ENCODE measurements at places on chromosomes 1 and 21.

DNA sequence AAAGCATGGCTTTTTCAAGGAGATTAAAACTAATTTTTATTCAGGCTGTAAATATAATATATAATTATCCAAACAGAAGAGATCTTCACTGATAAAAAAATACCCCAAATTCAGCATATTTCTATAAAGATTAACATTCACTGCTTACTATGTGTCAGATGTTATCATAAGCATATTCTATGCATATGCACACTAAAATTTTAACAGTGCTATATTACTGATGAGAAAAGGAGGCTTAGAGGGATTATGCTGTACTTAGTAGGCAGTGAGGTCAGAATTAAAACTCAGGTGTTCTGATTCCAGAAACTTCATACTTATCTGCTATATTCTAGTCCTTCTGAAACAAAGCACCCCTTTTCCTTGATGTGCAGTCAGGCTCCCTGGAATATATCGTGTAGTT is 33.8 kb upstream of the ATP6V1G3 start:
- no peak for DNase-seq

- no peak for DNase-seq
Measured at GRCh38 chr1:103911450-103911849, 161.8 kb downstream of the AMY1C start.

DNA sequence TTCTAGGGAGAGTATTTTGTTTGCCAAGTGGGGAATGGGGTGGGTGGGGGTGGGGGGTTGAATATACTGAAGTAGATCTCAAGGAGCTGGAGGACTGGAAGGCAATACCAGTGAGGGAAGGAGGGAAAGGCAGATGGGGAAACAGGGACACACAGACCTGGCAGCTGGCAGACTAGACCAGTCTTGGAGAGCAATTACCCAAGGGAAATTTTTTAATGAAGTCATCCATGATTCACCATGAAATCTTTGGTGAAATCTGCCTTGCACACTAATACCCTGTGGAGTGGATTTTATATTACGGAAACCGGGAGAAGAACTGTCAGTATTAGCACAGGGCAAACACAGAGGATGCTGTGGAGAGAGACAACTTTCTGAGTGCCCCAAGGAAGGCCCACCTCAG is 29.7 kb upstream of the MARK1 start:
- DNase-seq: no peak

DNA sequence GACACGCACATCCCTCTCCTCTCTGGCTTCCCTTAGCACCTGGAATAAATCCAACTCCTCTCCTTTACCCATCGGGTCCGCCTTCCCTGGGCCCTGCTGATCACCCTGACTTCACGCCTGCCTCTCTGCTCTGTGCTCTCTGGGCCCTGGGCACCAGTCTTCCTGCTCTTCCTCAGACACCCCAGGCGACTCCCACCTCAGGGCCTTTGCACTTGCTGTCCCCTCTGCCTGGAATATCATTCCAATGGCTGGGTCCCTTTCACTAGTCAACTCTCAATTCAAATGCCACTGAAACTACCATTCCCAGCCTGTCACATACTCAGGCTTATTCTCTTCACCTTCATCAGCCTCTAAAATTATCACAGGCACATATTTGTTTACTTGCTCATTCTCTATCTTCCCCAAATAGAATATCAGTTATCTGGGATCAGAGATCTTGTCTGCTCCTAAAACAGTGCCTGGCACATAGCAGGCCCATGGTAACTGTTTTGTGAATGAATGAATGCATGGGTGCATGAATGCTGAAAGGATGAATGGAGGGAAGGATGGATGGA is 27.2 kb upstream of the SELENON start:
- no peak for DNase-seq

- no peak for DNase-seq
Measured at GRCh38 chr21:35316933-35317332, 267.8 kb upstream of the RUNX1 start.

- DNase-seq: no peak
Measured at GRCh38 chr1:53449021-53449420, 10.2 kb upstream of the DMRTB1 start.

DNA sequence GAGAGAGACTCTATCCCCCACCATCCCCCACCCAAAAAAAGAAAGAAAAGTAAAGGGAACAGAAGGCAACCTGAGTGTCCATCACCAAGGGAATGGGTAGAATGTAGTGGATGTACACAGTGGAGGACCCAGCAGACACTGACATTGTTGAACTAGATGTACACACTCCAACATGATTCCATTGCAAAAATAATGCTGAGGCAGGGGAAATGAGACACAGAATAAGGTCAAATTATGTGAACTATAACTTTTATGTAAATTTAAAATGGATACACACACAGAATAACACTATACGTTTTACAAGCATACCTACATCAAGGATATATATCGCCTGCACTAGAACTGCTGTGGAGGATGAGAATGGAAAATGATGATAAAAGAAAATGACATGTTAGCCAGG is 34.8 kb downstream of the PTAFR start:
- DNase-seq: no peak

- DNase-seq: no peak
Measured at GRCh38 chr1:166272851-166273250, 106.0 kb upstream of the FAM78B start.

- no peak for DNase-seq
Measured at GRCh38 chr1:10208537-10208936, 1.8 kb upstream of the KIF1B start.

DNA sequence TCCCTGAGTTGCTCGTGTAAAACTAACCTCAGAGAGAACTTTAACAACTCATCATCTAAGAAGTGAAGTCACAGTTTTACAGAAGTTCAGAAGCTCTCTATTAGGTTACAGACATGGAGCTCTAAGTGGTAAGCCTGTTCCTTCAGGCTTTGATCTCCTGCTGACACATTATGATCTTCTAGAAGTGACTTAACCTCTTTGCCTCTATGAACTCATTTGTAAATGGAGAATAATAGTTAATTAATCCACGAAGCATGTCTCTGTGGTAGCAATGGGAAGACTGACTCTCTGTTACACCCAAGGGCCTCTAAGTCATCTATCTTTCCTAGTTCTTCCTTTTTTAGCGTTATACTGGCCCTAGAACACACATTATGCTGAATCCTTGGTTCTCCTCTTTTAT is 157.9 kb upstream of the NRIP1 start:
- DNase-seq: no peak

DNA sequence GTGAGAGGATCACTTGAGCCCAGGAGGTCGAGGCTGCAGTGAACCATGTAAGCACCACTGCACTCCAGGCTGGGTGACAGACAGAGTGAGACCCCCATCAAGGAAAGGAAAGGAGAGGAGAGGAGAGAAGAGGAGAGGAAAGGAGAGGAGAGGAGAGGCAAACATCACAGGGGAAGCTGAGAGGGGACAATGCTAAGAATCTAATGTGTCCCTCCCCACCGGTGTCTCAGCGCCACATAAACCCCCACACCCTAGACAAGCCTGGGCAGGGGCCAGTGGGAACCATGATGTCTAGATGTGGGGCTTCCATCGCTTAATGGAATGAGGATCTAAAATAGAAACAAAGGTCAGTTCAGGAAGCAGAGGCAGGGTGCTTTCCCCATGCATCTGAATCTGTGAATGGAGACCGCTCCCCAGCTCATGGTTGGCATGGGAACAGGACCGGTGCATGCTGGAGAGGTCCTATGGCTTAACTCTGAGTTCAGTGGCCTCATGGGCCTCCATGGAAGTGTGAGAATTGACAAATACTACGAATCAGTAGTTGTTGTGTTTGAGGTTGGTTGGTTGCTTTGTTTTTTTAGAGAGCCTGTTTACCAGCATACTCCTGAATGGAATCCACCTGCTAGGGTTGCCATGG is 16.3 kb upstream of the LAPTM5 start:
- DNase-seq: no peak

DNA sequence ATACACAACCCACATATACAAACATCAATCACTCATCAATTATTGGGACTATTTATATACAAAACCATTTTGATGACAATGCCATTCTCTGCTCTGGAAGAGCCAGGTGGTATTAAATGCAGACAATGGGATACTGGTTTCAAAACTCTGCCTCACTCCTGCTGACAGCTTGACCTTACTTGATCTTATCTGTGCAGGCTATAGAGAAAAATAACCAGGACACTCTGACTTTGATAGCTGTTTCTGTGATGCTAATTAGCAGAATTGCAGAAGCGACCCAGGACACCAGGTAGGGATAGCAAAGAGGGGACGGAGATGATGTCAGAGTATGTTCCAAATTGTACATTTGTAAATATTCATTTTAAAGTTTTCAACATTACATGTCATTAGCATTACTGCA is 89.5 kb downstream of the OLFM3 start:
- DNase-seq: no peak

DNA sequence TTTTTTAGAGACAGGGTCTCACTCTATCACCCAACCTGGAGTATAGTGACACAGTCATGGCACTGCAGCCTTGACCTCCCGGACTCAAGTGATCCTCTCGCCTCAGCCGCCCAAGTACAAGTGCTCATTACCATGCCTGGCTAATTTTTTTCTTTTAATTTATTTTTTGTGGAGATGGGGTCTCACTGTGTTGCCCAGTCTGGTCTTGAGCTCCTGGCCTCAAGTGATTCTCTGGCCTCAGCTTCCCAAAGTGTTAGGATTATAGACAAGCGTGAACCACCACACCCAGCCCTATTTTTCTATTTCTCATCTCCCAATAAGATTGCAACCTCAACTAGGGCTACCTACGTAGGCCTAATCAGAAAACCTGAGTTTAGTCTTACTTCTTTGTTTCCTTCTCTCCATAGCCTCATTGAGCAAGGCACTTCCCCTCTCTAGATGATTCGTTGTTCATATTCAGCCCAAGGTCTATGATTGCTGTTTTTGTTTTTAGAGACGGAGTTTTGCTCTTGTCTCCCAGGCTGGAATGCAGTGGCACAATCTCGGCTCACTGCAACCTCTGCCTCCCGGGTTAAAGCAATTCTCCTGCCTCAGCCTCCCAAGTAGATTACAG is 1.1 kb upstream of the KPNA6 start:
- DNase-seq: no peak

- DNase-seq: no peak
Measured at GRCh38 chr1:163477276-163477830, 155.6 kb downstream of the NUF2 start.

DNA sequence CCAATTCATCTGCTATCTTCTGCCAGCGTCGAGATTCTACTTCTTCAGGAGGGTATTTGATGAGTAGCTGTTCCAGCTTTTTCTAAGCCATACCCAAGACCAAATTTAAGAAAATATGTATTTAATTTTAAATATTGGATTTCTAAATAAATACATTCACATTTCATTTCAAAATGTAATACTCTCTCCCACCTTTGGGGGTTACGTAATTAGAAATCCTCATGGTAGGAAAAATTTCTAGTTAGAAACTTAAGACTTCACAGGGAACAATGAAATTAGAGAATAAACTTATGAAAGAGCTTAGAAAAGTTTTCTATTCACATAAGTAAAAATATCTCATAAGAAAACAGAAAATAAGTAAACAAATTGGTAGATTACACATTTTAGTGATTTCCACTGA is 102.9 kb downstream of the ZZZ3 start:
- no peak for DNase-seq

GRCh38 chr21:27314131-27314530 is 347.2 kb upstream of the ADAMTS5 start:
- DNase-seq: no peak

GRCh38 chr1:84996846-84997666 is at the start of gene MCOLN2:
Gene MCOLN2, minus strand, starts transcription at chr1:84997113. Its CDS starts 241 bp downstream, at chr1:84996872.
- DNase-seq: peak; percentile 46

DNA sequence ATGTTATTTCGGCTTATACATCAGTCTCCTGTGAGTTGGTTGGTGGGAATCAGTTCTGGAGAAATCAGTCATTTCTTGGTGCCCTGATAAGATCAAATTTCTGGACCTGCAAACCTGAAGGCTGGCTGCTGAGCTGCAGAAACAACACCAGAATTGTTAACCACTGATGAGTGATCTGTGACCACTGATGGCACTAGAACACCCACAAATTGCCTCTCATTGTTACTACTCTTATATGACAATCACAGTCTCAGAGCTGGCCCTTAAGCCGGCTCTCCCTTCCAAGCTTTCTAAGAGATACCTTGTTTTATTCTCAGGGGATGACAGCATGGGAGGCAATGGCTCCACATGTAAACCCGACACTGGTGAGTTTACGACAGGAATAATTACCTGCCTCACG is 1.9 kb downstream of the C1orf162 start:
- no peak for DNase-seq

GRCh38 chr21:36630485-36631206 is 68.3 kb upstream of the SIM2 start:
- peak; percentile 38 for DNase-seq

- DNase-seq: no peak
Measured at GRCh38 chr1:59903141-59903754, 23.3 kb downstream of the CYP2J2 start.

GRCh38 chr1:195754874-195755273 is 853.4 kb downstream of the KCNT2 start:
- DNase-seq: no peak

DNA sequence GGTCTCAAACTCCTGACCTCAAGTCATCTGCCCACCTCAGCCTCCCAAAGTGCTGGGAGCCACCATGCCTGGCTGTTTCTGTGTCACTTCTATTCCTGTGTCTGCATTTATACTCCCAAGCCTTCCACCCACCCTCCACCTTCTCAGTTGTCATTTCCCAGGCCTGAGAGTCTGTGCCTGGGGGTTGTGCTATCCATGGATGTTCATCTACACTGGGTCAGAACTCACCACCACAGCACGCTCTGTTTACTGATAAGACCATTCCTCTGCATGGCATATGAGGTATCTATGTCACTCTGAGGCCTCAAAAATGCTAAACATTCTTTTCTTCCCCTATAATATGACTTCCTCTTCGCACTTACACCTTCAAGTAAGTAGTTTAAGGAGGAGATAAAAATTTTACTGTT is 6.1 kb downstream of the NENF start:
- no peak for DNase-seq

- no peak for DNase-seq
Measured at GRCh38 chr1:235063068-235063765, 65.4 kb downstream of the TOMM20 start.

DNA sequence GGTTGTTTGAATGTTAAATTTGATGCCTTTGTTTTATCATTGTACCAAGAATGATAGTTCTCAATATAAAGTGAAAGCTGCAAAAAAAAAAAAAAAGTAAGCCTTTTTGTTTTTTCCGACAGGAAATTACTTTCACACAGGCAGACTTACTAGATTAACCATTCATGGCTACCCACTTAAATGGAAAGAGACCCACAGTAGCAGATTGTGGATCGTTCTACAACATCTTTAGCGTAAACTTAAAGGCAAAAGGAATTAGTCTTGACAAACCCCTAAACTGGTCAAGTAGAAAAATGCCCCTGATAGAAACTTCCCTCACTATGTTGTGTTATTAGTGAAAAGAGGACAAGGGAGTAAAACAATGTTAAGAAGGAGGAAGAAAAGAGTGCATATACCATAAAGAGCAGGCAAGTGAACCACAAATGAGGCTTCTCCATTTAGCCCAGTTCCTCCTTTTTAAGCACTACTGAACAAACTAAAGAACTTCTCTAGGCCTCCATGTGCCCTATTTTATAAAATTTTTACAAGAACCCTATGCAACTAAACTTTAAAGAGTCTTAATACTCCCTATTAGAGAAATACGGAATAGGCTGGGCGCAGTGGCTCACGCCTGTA is 1560.3 kb downstream of the MRPL39 start:
- no peak for DNase-seq

Data from effector memory CD4-positive, alpha-beta T cell (primary cell).